ENCODE measurements at places on chromosomes 1 and 21.

DNA sequence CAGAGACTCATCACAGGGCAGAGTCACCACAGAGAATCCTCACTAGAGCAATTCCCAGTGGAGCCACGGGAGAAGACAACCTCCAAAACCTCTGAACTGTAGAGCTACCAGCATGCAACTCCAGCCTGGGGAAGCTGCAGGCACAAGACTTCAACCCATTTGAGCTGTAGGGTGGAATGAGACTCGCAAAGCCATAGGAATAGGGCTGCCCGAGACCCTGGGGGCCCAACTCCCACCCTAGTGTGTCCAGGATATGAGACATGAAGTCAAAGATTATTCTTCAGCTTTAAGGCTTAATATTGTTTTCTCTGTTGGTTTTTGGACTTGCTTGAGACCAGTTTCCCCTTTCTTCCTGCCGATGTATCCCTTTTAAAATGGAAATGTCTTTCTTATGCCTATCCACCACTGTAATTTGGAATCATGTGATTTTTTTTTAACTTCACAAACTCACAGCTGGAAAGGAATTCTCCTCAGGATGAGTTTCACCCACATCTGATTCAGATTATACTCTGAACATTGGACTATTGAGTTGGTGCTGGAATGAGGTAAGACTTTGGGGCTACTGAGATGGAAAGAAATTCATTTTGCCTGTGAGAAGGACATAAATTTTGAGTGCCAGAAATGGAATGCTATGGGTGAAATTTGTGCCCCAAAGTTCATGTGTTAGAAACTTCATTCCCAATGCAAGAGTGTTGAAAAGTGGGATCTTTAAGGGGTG, 59.6 kb upstream of the ST6GALNAC5 start:
- no peak for DNase-seq

- no peak for DNase-seq
Measured at GRCh38 chr21:27548486-27548885, 581.6 kb upstream of the ADAMTS5 start.

DNA sequence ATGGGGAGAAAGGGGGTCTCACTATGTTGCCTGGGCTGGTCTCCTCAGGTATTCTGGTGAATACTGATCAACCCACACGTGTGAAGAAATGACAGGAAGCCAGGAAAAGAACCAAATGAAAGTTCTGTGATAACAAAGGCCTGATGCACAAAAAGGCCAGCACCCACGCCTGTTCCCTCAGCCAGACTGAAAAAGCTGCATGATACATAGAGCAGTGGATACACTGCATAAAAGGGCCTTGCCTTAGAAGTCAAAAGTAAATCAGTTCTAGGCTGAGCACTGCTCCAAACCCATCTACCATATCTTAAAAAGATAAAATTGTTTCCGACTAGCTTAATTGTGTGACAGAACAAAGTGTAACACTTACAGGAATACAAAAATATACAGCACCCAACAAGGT, 36.9 kb upstream of the PSMG1 start:
- DNase-seq: no peak

DNA sequence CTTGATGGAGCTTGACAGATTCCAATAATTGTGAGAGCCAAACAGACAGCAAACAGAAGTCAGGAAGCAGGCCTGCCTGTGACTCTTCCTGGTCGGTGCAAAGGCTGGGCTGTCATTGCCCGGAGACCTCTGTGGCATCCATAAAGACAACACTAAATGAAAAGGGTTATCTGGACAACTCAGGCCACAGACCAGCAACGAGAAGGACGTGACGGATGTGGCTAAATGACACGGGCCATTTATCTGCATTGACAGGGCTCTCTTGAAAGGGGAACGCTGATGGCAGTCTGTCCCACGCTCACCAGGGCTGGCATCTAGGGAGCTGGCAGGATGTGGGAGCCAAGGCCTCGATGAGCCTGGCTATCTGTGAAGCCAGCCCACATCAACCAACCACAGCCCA, 35.0 kb downstream of the HMGB4 start:
- no peak for DNase-seq

- DNase-seq: no peak
Measured at GRCh38 chr1:65112811-65113210, 35.2 kb upstream of the AK4 start.

GRCh38 chr1:182359645-182360044, 31.9 kb downstream of the GLUL start:
- no peak for DNase-seq

- no peak for DNase-seq
Measured at GRCh38 chr1:63835128-63835527, 61.3 kb downstream of the ROR1 start.

GRCh38 chr1:54794451-54795355, 6.4 kb downstream of the TTC22 start:
- peak; percentile 14 for DNase-seq

DNA sequence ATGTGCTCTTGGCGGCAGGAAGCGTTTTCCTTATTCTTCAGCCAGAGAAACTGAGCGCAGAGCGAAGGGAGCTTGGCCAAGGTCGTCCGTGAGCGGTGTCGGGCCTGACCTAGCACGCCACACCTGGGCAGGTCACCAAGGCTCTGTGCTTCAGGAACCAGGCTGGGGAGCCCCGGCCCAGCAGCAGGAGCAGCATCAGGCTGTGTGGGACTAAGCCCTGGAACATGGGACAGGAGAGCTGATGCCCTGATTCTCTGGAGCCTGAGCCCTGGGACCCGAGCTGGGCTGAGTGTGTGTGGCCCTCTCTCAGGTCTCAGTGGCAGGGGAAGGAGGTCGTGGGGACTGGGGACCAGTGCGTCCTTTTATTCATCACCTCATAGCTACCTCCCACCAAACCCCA, 65.2 kb upstream of the ABCG1 start:
- DNase-seq: no peak

DNA sequence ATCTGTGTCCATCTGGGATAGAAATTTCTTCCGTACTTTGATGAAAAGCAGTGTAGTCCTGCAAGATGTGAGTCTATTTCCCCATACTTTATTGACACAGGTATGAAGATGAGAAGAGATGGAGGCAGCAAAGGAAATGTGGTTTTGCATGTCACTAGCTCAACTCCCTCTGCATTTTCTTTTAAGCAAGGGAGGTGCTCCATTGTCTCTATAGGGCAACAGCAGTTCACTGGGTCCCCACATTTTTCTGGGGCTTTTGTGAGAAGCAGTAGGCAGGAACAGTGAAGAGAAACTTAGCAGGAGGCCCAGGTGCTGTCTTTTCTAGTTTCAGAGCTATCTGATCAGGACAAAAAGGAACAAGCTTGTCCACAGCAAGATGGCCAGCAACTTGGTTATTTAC, 37.1 kb downstream of the C21orf91 start:
- no peak for DNase-seq

DNA sequence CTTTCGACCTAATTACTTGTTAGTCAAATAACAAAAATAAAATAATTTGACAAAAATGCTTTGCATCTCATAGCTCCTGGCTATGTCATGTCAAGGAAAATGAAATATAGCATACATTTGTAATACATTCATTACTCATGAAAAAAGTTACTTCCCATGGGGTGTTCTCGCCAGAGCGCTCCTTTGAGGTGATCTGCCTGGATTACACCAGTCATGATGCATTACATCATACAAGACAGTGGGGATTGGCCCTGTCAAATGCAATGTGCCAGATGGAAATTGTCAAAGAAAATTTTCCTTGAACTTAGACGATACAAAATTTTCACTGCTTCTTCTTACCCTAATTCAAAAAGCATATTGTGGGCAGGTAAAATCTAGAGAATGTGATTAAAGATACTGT, 215.6 kb upstream of the B3GALT2 start:
- DNase-seq: no peak

GRCh38 chr1:214360525-214361164, 79.7 kb downstream of the SMYD2 start:
- peak; percentile 23 for DNase-seq

- DNase-seq: peak; percentile 31
Measured at GRCh38 chr1:18927654-18928272, 25.4 kb upstream of the ALDH4A1 start.

DNA sequence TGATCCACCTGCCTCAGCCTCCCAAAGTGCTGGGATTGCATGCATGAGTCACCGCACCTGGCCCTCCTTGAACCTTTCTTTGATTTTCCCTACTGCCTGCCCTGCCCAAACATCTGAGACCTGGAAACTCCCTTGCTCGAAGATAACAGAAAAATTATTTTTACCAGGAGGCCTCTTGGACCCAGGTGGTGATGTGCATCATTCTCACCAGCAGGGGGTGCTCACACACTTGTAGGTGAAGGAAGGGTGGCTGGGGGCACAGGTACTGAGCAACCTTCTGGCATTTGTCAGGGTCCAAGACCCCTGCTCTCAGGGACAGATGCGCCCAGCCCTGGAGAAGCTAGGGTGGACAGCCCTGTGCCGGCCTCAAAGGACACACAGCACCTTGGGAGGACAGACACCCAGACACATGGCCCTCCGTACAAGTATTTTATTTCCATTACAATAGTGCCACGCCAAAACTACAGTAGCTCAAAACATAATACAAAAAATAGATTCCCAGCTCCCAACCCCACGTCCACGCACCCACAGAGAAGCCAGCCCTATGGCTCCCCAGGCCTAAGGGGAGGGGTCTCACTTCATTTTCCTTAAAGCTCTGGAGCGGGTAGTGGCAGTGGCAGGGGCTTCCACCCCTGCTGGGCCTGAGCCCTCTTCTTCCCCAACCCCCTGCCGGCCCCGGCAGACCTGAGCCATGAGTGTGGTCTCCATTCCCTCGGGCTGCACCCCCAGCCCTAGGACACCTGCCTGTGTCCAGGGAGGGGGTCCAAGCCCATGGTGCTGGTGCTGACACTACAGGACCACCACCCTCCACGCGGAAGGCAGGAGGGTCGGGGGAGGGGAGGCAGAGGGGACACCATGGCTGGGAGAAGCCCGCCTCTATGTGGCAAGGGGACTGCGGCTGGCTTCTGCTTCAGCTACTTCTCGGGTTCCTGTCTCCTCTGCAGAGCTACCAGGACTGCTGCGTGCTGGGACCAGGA, 40.4 kb upstream of the EIF4G3 start:
- peak; percentile 44 for DNase-seq

- DNase-seq: no peak
Measured at GRCh38 chr1:219731771-219732170, 118.9 kb upstream of the ZC3H11B start.

DNA sequence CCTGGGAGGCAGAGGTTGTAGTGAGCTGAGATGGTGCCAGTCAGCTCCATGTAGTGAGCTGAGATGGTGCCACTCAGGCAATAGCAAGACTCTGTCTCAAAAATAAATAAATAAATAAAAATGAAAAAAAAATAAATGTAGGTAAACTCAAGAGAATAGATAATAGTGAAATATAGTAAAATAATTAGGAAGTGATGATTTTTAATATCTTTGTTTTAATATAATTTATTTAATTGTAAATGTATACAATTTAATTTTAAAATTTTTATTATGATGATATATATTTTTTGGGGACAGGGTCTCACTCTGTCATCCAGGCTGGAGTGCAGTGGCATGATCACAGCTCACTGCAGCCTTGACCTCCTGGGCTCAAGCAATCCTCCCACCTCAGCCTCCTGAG, 19.6 kb upstream of the SERINC2 start:
- no peak for DNase-seq

- no peak for DNase-seq
Measured at GRCh38 chr1:215143497-215143896, 61.0 kb downstream of the KCNK2 start.

- DNase-seq: no peak
Measured at GRCh38 chr1:111509997-111510375, 6.6 kb upstream of the ADORA3 start.

GRCh38 chr1:246274186-246274585, 232.9 kb downstream of the SMYD3 start:
- no peak for DNase-seq

DNA sequence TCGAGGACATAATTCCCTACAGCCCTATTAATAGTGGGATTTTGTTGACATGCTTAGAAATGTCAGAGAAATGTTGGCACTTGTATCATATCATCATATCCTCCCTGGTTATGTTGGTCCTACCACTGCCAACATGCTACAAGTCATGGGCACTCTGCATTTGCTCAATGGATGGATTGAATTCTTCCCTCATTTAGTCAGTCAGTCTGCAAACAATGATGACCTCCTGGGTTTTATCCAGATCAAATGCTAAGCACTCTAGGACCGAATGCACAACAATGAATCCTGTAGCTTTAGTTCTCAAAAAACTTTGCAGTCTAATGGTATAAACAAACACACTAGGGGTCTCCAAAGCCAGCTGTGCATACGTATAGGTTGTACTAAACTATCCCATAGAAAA, 357.2 kb upstream of the DPYD start:
- DNase-seq: no peak

- no peak for DNase-seq
Measured at GRCh38 chr1:243441601-243442000, 185.8 kb downstream of the SDCCAG8 start.

- no peak for DNase-seq
Measured at GRCh38 chr1:106908689-106909088, 147.8 kb upstream of the PRMT6 start.

GRCh38 chr1:223246476-223247112, 103.5 kb upstream of the TLR5 start:
- no peak for DNase-seq

GRCh38 chr1:234756066-234756774, 146.2 kb upstream of the IRF2BP2 start:
- no peak for DNase-seq

DNA sequence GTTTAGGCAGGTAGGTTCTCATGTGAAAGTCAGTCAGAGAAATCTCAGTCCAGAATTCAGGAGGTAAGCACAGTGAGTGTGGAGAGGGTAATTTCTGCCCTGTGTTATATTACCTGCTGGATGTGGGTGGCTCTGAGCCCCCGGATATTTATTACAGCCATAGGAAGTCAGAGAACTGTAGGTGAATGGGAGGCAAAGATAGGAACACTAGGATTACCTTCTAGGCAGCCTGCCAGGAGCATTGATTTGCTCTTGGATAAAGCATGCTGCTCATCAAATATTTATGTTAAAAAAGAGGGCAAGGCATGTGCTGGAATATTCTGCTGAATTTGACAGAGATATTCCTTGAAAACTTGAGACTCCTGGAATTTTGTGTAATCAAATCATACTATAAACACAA, 8.5 kb downstream of the GNG12 start:
- DNase-seq: no peak

DNA sequence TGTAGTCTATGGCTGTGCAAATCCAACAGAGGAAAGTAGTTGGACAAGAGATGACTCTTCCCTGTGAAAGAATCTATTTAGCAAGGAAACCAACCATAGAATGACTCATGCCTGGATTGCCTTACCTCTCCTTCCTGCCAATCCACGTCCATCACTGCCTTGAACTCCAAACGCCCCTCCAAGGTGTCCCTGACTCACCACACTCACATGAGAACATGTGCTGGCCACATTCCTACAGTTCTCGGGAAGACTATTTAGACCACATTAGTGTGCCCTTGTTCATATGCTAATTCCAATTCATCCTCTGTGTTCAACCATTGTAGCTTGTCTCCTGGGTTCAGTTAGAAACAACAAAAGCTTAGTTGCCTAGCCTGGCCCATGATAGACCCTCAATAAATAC, 157.3 kb downstream of the SLC30A10 start:
- no peak for DNase-seq

- DNase-seq: no peak
Measured at GRCh38 chr1:171313319-171313834, 606 bp upstream of the FMO4 start.

- DNase-seq: peak; percentile 23
Measured at GRCh38 chr1:182235952-182236650, 155.5 kb downstream of the GLUL start.
